ENCODE measurements at places on chromosomes 2 and 18. TPM values are rescaled to one million over a fixed set of nuclear protein-coding genes. Genes with fewer than 3 reads are reported as not detected.

Gene NXPH2
- total RNA-seq = not detected

DNA sequence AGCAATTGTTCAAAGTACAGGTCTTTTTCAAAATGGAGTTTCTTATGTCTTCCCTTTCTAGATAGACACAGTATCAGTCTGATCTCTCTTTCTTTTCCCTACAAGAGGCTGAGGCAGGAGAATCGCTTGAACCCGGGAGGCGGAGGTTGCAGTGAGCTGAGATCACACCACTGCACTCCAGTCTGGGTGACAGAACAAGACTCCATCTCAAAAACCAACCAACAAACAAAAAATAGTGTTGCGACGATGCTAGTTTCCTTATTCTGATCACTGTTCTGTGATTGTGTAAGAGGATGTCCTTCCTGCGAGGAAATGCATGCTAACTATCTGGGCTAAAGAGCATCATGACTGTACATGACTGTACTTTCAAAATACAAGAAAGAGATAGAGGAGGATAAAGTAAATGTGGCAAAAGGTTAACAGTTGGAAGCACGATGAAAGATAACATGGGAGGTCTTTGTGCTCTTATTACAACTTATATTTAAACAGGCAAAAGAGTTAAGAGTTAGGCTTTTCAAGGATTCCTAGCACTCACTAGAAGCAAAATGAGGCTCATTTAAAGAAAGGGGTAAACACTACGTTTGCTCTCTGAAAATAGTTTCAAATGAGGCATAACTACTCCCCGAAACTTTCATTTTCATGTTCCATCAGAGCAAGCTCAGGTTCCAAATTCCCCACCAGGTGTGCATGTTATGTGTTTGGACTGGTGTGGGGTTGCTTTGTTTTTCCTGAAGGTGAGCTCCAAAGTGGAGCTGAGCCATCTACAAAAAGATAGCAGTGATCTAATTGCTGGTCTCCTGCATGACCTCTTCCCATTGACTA is 23.8 kb downstream of the SOWAHC start:
- DNase-seq = no peak

GRCh38 chr2:233489666-233490065 is 76.9 kb downstream of the USP40 start:
- DNase-seq = no peak

DNA sequence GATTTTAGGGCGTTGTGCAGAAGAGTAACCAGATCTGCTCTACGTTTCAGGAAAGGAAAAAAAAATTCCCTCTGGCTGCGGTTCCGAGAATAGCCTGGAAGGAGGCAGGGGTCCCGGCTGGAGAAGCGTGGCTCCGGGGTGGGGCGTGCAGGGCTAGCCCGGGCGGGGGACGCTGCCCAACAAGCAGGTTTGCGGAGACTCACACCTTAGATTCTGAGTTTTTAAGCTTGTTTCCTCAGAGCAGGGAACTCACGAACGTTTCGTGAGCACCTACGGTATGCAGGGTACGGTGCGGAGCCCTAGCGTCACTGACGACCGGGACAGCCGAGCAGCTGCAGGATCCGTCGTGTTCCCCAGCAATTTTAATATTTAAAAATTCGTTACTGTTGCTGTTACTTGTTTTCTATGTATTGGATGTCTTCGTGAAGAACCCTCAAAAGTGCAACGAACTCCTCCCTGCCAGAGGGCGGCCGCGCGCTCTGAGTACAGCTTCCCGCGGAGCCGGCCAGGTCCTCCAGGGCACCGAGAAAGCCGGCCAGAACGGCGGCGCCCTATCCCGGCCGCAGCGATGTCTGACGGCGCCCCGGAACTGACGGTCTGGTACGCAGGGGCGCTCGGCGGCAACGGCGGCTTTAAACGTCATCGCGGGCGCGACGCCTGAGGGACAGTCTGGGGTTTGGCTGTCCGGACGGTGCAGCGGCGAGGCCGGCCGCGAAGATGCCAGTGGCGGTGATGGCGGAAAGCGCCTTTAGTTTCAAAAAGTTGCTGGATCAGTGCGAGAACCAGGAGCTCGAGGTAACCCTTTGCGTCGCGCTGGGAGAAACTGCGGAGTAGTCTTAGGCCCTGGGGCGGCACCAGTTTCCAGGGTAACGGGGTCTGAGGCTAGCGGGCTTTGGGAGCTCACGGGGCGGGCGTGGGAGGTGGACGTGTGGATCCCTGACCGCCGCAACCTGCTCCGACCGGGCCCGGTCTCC is at the start of gene COPS8:
Gene COPS8, plus strand, starts transcription at position 642 of the 974 bp plus-strand sequence. Its CDS starts 76 bp downstream, at position 718.
- peak; percentile 94 for DNase-seq

DNA sequence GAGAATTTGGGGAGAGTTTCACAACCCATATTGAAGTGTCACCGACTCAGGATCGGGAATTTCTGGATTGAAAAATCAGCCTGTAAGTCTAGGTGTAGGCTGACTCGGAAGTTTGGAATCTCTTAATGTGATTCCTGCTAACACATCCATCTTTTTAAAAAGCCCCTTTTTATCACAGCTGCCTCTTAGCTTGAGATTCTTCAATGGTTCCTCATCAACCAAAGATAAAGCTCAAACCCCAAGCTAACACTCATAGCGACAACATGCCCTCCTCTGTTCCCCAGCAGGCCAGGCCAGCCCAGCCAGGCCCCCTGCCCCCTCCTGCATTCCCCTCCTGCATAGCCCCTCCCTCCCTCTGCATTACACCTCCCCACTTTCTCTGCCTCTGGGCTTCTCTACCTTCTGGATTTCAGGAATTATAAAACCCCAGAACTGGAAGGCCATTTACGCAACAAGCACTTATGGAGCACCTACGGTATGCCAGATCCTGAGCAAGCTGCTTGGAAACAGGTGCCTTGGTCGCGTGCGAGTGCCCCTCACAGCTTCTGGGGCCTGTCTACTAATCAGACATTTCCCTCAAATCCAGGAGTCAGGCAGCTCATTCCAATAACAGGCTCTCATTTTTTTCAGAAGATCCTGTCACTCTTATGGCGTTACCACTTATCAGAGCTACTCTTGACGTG is 63.4 kb downstream of the EMX1 start:
- peak; percentile 43 for DNase-seq

Gene PLEKHH2
- total RNA-seq = 2.8 TPM
